Psoas muscle (tissue), 8 donors: ENCODE measurements at places on chromosomes 11 and 22. TPM values are rescaled to one million over a fixed set of nuclear protein-coding genes. Genes with fewer than 3 reads are reported as not detected.

DNA sequence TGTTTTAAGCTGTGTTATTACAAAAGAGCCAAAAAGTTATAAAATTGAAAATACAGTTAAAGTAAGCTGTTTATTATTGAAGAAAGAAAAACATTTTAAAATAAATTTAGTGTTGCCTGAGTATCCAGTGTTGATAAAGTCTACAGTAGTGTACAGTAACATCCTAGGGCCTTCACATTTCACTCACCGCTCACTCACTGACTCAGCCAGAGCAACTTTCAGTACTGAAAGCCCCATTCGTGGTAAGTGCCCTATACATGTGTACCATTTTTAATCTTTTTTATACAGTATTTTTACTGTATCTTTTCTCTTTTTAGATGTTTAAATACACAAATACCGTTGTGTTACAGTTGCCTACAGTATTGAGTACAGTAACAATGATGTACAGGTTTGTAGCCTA lies 35.0 kb downstream of the POLD3 start:
- no peaks in the 10 kb centered on the region for H3K36me3 ChIP-seq
- H3K4me1 ChIP-seq: no peaks in the 10 kb centered on the region
- H3K4me3 ChIP-seq: no peak overlapping the region

DNA sequence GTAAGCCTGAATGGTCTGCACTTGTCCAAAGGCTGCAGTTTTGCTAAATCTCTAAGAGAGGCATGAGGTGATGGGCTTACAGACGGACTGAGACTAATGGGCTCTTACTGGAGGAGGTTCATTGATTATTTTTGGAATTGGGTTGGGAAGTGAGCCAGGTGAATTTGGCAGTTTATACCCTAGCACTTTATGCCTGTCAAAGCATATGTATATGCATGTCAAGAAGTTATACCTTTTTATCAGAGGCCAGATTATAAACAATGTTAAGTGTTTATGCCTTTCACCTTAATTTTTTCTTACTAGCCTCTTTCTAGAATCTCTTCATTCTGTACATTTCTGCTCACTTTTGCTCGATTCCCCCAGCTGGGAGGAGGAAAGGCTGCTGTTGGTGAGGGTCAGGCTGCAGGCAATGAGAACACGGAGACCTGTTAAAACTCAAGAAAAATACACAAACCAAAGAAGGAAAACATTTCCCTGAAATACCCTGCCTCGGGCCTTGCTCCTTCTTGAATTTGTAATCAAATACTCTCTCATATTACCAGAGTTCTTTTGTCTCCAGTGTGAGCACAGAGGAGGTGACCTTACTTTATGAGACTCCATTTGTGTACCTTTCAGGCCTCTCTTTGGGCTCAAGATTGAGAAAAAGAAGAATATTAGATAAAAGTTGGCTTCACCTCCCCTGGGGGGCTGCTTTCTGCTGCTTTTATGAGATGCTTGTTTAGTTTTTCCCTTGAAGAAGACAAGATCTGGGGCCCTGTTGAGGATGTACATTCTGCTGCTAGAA lies 19.6 kb downstream of the NAT10 start:
- H3K36me3 ChIP-seq: peaks cover 17% of the 10 kb centered on the region
- H3K27ac ChIP-seq: no peak overlapping the region
- no peak overlapping the region for H3K4me3 ChIP-seq
- no peaks in the 10 kb centered on the region for H3K4me1 ChIP-seq
- no peaks in the 10 kb centered on the region for H3K27me3 ChIP-seq

- H3K27ac ChIP-seq: no peak overlapping the region
- H3K27me3 ChIP-seq: no peaks in the 10 kb centered on the region
- H3K36me3 ChIP-seq: no peaks in the 10 kb centered on the region
- no peak for DNase-seq
Observed at GRCh38 chr11:1827931-1828330, 6.9 kb upstream of the SYT8 start.

DNA sequence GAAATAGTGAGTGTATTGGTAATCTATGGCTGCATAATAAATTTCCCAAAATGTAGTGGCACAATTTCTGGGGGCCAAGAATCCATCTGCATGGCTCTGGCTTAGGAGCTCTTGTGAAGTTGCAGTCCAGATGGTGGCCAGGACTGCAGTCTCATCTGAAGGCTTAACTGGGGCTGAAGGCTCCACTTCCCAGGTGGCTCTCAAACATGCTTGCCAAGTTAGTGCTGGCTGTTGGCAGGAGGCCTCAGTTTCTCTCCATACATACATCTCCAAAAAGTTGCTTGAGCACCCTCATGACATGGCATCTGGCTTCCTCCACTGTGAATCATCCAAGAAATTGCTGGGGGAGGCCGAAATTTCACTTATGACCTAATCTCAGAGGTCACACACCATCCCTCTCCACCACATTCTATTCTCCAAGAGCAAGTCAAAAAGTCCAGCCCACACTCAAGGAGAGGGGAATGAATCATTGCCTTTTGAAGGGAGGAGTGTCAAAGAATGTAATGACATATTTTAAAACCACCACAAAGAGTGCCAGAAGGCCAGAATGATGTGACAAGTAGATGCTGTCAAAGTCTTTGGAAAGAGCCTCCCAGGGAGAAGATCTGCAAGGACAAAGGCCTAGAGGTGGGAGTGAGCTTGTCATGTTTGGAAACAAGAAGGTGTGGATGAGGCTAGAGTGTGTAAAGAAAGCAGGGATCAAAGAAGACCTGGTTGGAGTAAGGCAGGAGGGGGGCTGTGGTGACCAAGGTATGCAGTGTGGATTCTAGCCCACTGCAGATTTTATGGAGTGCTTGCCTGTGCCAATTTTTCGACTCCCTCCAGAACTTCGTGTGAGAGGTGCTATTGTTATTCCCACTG lies 566.2 kb downstream of the MIAT start:
- no peaks in the 10 kb centered on the region for H3K27me3 ChIP-seq
- H3K27ac ChIP-seq: no peak overlapping the region
- no peak overlapping the region for H3K4me3 ChIP-seq
- no peaks in the 10 kb centered on the region for H3K4me1 ChIP-seq

GLB1L3 gene
- not detected for total RNA-seq

OR8D4 gene
- total RNA-seq: not detected

- no peak overlapping the region for H3K4me3 ChIP-seq
- peaks cover 35% of the 10 kb centered on the region for H3K36me3 ChIP-seq
- H3K27me3 ChIP-seq: no peaks in the 10 kb centered on the region
- H3K27ac ChIP-seq: peak overlapping the region; percentile 16
- H3K4me1 ChIP-seq: peaks cover 46% of the 10 kb centered on the region
Observed at GRCh38 chr11:1564535-1565172, 7.4 kb downstream of the DUSP8 start.
